Activated CD4-positive, CD25-positive, alpha-beta regulatory T cell treated with anti-CD3 and anti-CD28 coated beads, Interleukin-2, amount 50 U/mL, for 24 hours (primary cell): ENCODE measurements at places on chromosomes 3 and 15.

- no peak for ATAC-seq
These were observed 1.4 kb upstream of the STRA6 start for GRCh38 chr15:74203914-74204431.

- no peak for ATAC-seq
These were observed 200.3 kb downstream of the SLCO3A1 start for GRCh38 chr15:92053753-92054316.

- ATAC-seq, result no peak
These were observed 399.4 kb downstream of the SHQ1 start for GRCh38 chr3:72448858-72449257.

- no peak for ATAC-seq
These were observed 272.4 kb downstream of the TIGIT start for GRCh38 chr3:114566162-114566755.
